Activated T-cell treated with anti-CD3 and anti-CD28 coated beads for 24 hours (primary cell): ENCODE measurements at places on chromosomes 5 and 9.

DNA sequence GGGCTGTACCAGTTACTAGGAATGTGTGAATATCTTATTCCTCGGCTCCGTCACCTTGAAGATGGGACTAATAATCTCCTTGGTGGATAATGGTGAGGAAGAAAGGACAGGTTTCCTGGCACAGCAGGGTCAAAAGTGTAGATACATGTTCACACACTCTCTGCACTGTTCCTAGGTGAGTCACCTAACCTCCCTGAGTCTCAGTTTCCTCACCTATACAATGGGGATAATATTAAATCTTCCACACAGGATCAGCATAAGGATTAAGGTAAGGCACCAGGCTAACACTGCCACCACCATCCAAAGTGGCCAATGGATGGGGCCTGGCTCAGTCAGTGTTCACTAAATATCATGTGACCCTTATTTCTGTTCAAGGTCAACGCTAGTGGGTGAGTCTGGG, 66.9 kb downstream of the PSMB7 start:
- DNase-seq, result no peak

DNA sequence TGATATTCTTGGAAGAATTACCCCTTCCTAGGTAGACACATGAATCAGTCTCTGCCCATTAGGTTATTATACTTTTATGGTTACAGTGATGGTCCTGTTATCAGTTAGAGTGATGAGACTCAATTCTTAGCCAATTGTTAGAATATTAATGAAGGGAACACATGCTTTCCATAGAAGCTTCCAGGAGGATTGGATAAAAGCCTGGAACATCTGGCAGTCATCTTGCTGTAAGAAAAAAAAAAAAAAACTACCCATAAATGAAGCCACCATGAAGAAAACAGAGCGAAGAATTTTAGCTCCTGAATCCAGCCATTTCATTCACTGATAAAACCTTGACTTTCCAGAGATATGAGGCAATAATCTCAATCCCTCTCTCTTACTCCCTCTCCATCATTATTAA, 262.5 kb upstream of the GRIN3A start:
- DNase-seq, result no peak

GRCh38 chr5:159937580-159937979, 21.3 kb downstream of the ADRA1B start:
- no peak for DNase-seq

- no peak for DNase-seq
These were observed 77.8 kb downstream of the GCNT4 start for GRCh38 chr5:74974451-74975091.

DNA sequence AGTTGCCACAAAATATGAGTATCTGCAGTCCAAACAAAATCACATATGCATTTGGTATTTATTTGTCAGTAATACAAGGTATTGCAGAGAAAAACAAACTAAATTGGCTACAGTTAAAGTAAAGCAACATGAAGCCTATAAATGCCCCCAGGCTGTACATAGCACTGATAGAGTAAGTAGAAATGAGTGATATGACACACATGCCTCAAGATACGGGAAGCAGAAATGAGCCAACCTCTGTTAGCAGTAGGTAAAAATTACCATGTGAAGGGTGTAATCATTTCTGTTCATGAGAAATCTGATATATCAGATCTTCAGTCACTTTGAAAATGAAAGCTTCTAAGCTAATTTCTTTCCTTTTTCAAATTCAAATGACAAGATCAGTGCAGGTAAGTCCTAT, 131.1 kb downstream of the CHSY3 start:
- no peak for DNase-seq

DNA sequence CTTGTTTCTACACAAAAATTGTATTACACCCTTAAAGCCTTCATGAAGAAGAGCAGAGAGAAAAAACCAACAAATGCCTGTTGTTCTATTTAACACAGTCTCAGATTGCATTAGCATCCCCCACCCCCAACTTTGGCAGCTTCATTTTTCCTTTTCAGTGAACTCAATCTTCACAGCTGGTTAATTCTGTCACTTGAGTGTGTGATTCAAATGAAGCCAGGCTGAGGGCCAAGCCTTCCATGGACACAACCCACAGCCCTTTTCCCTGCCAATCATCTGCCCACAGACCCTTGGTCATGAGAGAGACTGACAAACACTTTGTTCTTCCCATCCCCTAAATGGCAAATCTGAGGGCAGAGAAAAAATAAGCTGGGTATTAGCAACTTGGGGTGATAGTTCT, 217.5 kb upstream of the NMUR2 start:
- no peak for DNase-seq

DNA sequence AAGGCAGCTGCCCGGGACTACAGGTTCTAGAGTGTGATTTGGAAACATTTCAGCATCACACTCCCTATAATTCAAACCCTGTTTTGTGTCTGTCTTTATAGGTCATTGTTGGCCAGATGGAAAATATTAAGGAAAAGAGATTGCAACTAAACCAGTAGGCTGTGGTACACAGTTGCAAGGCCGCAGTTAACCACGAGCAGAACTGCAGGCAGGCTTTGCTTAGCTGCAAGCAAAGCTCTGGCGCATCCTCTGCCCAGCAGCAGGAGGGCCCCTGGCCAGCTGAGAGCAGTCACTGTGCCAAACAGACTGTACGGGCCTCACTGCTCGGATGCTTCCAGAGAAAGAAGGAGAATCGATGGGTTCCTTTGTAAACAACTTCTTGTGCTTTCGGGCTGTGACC, 204.5 kb downstream of the DENND1A start:
- DNase-seq, result no peak

- peak; percentile 20 for DNase-seq
These were observed 27.3 kb downstream of the SCGB3A1 start for GRCh38 chr5:180563994-180564393.
